ENCODE measurements at places on chromosomes 12 and 14.

DNA sequence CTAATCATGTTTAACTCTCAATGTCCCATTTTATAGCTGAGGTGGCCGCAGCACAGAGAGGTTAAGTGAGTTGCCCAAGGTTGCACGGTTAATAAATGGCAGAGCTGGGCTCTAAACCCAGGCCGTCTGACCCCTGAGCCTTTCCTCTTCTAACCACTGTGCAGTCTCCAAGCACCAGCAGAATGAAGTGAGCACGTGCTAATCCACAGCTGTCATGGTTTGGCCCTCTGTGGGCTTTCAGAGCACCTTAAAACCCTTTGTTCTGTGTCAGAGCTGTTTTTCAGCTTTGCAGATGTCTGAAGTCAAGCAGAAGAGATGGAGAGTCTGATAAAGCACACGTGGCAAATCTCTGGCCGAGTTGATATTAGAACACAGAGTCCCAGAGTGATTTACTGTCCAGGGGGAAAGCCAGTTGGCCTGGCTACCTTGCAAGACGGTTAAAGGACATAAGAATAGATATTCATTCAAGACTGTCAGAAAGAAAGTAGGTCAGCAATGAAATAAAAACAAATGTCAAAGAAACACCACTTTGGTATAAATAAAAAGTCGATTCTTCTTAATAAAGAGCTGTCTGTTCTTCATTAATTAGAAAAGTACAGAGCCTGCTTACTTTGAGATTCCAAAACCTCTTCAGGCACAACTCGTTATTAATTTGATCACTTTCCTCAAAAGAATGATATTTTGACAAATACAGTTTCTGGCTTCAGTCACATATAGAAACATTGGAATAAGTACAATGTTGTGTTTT, 107.3 kb downstream of the CRADD start:
- DNase-seq, result peak; percentile 36

DNA sequence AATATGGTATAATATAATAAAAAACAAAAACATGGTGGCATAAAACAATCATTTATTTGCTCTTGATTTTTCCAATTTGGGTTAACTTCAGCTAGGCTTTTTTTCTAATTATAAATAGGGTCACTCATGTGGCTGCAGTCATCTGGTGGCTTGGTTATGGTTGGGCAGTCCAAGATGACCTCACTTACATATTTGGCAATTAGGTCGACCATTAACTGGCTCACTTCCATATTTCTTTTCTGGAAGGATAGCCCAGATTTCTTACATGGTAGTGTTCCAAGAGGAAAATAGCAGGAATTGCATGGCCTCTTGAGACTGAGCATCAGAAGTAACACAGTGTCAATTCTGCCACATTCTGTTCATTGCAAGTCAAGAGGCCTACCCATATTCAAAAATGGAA, 153.4 kb downstream of the FUT8 start:
- no peak for DNase-seq

DNA sequence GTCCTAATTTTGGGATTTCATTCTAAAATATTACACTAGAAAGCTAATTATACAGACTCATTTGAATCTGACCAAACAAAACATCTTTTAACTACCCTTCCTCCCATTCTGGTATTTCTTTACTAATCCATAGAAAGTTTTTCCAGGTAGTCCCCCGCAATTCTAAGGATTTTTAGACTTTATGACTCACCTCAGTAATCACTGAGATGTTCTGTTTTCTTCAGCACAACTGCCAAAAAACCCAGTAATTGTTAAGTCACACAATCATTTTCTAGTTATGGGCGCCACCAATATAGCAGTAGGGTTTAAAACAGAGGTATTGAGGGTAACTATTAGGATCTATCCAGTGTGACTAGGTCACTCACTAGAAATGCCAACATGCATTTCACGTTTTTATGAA, 1.6 kb upstream of the ARID4A start:
- no peak for DNase-seq

DNA sequence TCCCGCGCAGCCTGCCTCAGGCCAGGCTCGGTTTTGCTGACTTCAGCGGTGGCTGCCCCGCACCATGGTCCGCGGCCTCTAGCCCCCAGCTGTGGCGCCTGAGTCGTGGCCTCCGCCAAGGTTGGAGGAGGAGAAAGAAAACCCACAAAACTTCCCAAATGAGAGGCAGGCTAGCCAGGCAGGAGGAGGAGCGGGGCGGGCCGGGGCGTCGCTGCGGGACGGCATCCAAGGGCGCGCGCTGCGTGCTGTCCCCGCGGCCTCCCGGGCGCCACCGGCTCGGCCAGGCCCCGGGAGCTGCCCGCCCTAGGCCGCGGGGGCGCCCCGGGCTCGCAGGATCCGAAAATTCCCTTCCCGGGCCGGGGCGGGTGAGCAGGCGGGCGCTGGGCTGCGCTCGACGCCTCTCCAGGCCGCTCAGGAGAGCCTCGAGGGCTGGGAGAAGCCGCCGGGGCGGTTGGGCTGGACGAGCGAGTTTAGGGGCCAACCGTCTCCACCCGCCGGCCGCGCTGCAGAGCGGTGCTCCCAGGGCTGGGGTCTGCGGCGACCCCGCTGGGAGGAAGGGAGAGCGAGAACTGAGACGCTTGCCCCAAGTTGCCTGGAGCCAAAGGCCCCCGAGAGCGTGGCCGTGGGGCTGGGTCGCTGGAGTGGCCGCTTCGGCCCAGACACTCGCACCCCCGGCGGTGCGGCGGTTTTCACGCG, at the start of gene EFS:
Gene EFS, minus strand, starts transcription at position 137 of the 696 bp plus-strand sequence. CDS start 147 bp downstream, outside the sequence.
- no peak for DNase-seq

- no peak for DNase-seq
Measured at GRCh38 chr14:35046751-35047536, 872 bp downstream of the FAM177A1 start.

- DNase-seq, result no peak
Measured at GRCh38 chr14:20667957-20668356, 16.4 kb upstream of the RNASE4 start.

DNA sequence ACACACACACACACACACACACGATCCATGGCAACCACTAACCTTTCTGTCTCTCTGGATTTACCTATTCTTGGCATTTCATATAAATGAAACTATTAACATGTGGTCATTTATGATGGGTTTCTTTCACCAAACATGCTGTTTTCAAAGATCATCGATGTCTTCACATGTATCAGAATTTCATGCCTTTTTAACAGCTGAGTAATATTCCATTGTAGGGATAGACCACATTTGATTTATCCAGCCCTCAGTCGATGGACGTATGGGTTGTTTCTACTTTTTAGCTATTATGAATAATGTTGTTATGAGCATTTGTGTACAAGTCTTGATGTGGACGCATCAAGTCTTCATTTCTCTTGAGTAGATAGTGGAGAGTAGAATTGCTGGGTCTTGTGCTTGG, 56.5 kb downstream of the MVK start:
- no peak for DNase-seq

GRCh38 chr14:33504246-33505099, 446.4 kb downstream of the EGLN3 start:
- DNase-seq, result no peak

All from activated T-cell treated with anti-CD3 and anti-CD28 coated beads, Interleukin-2, amount 50 U/mL, for 24 hours (primary cell).